ENCODE measurements at places on chromosomes 1 and 21.

DNA sequence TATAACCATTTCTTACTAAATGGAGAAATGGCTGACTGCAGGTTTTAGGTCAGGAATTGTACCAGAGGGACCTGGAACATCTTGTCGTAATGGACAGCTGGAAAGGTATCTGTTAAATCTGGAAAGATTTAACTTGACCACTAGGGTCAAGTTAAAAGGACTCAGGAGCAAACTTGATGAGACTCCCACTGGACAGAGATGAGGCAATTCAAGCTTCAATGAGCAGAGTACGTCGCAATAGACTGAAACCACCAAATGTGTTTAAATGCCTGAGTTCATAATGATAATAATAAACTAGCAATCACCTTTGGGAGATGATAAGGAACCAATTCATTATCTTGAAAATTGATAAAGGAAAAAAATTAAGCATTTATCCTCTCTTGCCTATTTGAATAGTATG, 8.7 kb downstream of the IFNLR1 start:
- no peak for DNase-seq

- no peak for DNase-seq
These were observed 66.4 kb downstream of the PHTF1 start for GRCh38 chr1:113692824-113693431.

DNA sequence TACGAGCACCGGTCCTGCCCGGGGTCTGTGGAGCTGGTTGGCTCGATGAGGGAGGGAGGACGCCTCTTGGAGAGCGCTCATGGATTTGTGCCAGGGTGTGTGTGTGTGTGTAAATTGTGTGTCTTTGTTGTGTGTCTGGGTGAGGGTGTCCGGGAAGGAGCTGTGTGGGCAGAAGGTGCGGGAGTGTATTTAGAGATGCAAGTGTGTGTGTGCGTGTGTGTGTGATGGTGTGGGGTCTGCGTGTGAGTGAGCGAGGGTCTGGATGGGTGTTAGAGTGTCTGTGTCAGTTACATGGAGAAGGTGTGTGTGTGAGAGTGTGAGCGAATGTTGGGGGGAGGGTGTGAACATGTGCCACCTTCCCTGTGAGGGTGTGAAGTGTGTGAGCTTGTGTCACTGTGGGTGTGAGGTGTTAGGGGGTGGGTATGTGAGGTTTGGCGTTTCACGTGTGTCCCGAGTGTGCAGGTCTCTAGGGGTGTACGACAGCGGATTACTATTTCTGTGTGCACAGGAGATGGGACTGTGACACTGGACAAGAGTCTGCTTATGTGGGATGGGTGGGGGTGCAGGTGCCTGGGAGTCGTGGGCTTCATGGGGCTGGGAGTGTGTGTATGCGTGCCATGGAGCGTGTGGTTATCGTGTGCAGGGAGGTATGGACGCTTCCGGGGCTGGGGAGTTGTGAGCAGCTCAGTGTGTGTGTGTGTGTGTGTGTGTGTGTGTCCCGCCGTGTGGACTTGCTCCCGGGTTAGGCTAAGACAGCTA, 880 bp downstream of the IGSF21 start:
- no peak for DNase-seq

DNA sequence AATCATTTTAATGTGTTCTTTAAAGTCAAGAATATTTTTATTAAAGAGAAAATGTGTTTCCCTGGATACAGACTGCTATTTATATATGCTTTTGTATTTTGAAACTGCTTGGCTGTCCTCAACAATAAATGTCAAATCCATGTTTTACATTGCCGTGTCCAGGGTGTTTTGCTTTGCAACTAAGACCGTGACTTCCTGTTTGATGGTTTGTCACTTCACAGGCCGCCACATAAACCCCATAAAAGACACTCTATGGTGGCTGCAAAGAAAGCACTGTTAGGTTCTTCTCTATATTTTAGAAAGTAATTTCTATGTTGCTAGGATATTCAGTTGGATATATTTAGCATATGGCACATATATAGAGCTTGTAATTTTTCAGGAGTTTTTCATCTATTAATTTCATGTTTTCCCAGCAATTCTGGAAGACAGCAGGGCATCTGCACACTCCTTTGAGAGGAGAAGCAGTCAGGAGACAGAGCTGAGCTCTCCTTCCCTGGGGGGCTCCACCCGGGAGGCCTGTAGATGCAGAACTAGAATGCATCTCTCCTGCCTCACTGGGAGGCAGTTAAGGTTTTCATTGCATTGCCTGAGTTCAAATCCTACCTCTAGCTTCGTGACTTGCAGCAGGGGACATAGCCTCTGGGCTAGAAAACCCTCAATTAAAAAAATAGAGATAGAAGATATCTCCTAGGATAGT, 33.1 kb downstream of the PRDM2 start:
- DNase-seq: no peak

DNA sequence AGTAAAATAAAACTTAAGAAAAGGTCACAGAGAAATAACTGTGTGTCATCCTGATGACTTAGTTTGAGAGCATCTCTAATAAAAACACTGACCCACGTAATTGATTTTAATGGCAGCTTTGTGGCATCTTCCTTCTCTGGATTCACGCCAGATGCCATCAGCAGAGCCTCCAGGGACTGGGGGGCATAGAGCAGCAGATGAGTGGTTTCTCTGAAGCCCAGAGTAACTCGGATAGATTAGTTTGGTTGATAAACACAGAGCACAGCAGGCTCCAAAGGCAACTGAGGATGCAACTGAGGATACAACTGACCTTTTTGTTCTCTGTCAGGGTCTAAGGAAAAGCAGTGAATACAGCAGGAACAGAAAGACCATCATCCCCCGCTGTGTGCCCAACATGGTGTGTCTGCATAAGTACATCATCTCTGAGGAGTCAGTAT, 180.8 kb downstream of the RPS6KC1 start:
- DNase-seq: no peak

DNA sequence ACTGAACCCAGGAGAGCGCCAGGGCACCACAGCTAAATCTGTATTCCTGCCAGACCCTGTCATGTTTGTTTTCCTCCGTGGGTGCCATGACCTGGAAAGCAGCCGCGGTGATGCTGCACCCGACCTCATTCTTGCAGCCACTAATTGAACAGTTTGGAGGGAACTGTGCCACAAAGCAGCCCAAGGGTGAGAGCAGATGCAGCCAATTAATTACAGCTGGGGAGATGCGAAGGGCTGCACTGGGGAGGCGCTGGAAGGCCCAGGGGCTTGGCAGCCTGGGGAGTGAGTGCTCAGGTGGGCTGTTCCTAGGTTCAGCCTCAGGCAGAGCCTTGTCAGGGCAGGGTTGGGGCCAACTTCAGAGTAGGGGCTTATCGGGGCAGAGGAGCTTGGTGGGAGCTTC, 158.4 kb upstream of the CD34 start:
- no peak for DNase-seq

DNA sequence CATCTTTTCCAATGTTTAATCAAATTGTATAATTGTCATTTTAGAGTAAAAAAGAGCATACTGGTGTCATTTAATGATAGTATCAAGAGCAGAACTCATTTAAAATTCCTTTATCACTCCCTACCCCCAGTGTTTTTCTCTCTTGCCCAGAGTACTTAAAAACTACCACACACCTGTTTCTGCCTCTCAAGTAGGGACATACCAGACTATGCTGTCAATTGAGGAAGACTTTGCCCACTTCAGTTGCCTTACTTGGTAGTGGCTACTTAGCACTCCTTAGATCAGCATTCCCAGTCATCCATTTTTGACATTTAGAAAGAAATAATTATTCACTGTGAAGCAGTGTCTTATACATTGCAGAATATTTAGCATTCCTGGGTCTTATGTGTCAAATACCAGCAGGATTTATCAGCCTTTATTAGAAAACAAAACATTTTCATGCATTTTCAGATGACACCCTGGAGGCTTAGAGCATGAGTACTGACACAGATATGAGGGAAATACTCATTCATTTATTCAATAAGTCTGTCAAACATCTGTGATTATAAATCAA, 127.5 kb upstream of the RGS1 start:
- peak; percentile 57 for DNase-seq

GRCh38 chr1:113392541-113393128, 2.3 kb downstream of the MAGI3 start:
- no peak for DNase-seq

- no peak for DNase-seq
These were observed 19.1 kb downstream of the RAB7B start for GRCh38 chr1:205983925-205984725.

DNA sequence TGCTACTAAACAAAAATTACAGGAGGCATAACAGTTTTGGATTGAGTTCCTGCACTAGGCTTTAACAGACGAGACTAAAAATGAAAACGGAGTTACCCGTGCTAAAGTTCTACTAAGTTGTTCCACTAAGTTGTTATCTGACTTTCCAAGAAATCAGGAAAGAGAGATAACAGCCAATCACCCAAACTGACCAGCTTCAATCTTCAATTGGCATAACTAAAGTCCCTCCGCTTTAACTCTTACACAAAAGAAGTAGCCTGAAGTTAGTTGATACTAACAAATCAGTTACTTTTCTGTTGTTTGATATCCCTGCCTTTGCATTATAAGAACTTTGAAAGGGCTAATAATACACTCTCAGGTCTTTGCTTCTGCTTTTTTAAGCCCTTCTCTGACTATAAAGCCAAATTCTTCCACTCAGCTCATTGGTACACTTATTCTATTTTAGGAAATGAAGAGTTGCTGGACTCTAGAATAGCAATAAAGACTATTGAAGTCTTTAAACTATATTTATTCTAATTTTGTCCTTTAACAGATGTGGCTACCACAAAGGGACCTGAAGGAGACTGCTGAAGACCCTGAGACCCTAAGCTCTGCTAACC, 61.3 kb downstream of the TESK2 start:
- no peak for DNase-seq

DNA sequence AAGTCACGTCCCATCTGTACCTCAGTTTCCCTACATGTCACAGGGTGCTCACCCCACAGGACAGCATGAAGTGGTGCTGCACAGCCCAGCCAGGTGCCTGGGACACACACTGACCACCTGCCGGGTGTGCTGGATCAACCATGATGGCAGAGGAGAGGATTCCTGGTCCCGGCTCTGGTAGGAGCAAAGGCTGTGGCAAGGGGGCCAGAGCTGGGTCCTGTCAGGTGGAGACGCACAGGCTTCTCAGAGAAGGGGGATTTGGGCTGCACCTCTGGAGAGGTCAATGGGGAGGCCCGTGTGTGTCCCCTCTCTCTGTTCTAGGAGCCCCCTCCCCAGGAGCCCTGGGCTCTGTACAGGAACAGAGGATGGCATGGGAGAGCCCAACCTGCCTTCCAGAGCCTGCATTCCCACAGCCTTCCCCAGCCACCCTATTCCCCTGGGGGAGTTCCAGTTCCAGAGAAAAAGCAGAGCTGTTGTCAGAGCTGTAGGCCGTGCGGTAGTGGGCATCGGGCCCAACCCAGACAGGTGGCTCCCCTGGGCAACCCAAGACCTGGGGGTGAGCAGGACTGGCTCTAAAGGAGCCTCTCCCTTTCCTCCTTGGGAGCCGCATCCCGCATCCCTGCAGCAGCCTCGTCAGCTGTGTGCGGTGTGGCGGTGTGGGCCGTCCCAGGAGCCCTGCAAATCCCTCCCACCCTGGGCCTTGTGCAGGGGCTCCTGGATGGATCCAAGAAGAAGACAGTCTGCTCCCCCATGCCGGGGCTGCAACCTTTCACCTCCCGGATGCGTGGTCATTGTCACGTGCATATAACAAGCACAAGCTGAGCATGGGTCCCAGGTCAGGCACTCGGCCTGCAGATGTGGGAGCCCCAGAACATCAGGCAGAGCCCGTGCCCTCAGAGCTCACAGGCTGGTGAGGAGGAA, 2.9 kb upstream of the TFF3 start:
- DNase-seq: no peak

- DNase-seq: no peak
These were observed 401.8 kb downstream of the SRGAP2C start for GRCh38 chr1:121586369-121587229.
